GM12892 (cell line): ENCODE measurements at places on chromosomes 1 and 21.

- no peak for DNase-seq
Measured at GRCh38 chr1:184298440-184299405, 88.1 kb upstream of the C1orf21 start.

- no peak for DNase-seq
Measured at GRCh38 chr1:117679299-117679698, 73.5 kb downstream of the TENT5C start.

- no peak for DNase-seq
Measured at GRCh38 chr1:107449326-107449725, 308.5 kb downstream of the NTNG1 start.

- DNase-seq: no peak
Measured at GRCh38 chr1:63199706-63200335, 122.5 kb upstream of the FOXD3 start.

DNA sequence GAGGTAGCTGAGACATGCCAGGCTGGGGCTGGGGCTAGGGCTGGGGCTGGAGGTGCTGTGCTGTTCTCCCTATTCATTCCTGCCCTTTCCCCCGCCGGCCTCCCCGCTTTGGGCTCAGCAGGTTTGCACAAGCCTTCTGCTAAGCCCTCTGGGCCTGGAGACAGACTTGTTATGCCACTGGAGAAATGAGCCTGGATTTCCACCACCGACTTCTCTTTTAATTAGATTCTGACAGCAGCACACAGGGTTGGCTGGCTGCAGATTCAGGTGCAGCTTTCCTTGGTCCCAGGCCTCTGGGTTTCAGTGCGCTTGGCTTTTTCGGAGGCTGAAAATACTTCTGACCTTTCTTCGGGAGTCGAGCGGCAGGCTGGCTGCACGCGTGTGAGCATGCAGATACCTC lies 71.5 kb upstream of the ACTL8 start:
- DNase-seq: no peak

DNA sequence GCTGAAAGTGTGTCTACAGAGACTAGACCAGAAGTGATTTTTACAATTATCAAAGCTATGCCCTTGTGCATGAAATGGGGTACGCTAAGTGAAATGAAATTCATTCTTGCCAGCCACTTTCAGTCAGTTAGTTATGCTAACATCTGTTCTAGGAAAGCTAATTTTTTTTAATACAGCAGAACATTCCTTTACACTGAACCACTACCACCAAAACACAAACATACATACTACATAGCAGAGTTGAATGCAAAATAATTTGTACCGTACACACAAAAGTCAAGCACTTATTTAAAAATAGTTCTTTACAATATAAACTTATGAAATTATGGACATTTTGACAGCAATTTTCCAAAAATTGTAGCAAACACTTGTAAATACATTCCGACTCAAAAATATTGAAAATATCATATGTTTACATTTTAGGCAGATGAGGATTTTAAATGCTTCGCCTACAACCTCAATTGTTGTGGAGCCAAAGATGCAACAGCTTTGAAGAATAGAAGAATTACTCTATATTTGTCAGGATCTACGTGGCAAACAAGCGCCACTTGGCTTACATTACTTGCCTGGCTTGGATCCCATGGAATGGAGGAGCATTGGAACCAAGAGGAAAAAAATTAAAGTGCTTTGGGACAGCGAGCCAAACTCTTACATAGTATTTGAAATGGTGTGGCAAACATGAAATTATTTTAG lies 30.6 kb downstream of the WLS start:
- no peak for DNase-seq

- no peak for DNase-seq
Measured at GRCh38 chr1:156676820-156677615, at the start of gene NES. Gene NES (minus strand): TSS chr1:156677407. CDS start chr1:156677264, 143 bp downstream.

GRCh38 chr1:18641005-18641941 lies 10.6 kb downstream of the PAX7 start:
- no peak for DNase-seq

DNA sequence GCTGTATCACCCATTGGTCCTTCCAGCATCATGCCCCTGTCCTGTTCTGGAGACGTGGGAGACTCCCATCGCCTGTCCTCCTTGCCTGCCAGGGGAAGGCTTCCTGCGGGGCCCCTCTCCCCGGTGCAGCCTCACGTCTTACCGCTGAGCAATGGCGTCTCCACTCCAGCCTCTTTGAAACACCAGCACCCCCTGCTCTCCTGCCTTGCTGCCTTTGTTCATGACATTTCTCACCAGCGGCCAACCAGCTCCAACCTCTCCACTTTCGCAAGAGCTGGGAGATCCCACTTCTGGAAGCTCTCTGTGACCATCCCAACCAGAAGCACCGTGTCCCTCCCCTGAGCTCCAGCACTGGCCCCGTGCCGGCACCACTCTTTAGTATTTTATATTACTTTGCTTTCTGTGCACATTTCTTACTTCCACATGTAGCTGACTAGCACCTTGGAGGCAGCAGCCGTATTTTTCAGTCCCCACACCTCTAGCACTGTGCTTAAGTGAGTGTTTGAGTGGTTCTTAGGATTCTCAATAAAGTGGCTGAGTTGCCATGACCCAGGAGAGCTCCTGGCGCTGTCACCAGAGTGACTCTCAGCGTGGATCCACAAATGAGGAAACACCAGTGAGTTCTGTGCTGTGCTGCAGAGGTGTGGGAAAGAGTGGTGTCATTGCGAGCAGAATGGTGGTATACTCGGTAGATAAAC lies 83.5 kb downstream of the ATP5PO start:
- no peak for DNase-seq

DNA sequence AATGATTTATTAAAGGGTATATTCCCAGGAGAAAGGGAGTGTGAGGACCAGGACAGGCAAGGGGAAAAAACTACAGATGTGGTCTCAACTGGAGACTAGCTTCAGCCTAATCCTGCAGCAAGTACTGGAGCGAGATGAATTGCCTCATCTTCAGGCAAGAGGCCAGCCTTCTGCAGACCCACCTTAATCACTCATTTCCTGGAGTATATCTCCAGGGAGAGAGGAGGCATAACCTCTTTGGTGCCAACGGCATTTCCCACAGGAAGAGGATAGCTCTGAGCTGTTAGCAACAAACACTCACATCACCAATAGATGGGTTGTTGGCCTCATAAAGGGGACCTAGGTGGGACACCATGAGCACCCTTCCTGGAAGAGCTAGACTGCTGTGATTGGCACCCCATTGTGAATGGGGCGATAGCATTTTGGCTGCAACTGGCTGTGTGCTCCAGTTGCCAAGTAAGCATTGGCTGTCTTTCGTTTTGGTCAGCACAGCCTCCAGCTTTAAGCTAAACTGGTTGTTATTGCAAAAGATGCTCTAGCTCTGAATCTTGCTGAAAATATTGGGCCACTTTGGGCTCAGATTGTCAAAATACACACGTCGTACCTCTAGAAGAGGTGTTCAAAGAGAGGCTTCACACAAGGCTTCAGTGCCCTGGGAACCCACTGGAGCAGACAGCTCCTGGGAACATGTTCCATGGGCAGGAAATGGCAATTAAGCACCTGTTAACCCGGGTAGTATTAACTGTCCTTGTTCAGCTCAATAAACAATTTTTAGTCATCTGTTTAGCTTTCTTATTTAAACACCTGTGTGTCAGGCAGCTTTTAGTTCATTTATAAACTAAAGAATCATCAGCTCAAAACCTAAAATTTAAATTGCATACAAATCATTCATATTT lies 314.8 kb upstream of the C1orf87 start:
- no peak for DNase-seq

DNA sequence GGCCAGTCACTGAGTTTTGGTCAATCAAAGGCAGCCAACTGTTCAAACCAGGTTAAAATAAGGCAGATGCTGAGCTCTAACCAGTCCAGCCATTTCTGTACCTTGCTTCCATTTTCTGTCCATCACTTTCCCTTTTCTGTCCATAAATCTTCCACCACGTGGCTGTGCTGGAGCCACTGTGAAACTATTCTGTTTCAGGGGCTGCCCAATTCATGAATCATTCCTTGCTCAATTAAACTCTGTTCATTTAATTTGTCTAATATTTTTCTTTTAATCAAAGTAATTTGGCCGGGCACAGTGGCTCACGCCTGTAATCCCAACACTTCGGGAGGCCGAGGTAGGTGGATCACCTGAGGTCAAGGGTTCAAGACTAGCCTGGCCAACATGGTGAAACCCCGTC lies 22.7 kb upstream of the LGALS8 start:
- no peak for DNase-seq

GRCh38 chr1:215004121-215004827 lies 78.3 kb upstream of the KCNK2 start:
- DNase-seq: no peak

DNA sequence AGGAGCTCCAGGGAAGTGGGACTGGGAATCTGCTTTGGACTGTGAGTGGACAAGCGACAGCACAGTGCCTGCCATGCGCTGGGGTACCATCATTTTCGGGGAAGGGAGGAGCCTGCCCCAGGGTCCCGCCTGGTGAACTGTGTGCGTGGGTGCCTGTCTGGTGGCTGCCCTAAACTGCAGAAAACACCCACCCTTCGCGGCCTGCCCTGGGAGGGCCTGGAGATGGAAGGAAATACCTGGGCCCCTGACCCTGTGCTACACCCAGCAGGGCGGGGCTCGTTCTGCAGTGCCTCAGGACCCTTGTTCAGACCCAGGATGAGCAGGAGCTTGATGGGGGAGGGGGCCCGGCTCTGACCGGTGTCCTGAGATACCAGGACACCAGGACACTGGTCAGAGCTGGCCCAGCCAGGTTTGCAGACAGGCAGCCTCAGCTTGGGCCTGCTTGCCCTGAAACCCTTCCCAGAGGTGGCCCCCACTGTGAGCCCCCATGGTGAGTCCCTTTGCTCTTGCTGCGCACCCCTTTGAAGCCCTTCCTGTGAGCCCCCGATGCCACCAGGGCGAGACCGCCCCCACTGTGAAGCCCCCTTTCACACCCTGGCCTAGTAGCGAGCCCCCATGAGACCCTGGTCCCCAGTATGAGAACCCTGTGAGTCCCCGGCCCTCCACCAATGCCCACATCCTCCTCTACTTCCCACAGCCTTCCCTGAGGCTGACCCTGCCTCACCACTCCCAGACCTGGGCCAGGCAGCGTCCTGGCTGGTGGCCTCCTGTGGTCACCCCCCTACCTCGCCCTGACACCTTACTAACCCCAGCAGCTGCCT lies 2.6 kb downstream of the GJC2 start:
- no peak for DNase-seq

DNA sequence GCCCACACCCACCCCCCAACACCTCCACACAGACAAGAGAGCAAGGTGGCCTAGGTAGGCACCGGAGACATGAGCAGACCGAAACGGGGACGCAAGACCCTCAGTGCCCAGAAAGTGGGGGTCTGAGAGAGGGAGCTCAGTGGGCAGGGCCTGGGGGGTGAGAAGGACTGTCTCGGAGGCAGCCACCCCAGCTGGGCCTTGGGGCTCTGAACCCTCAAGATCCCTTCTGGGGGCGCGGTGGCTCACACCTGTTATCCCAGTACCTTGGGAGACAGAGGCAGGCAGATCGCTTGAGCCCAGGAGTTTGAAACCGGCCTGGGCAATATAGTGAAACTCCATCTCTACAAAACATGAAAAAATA lies 9.1 kb upstream of the GNB1 start:
- DNase-seq: no peak

- no peak for DNase-seq
Measured at GRCh38 chr1:33074193-33074945, 6.6 kb upstream of the AZIN2 start.

DNA sequence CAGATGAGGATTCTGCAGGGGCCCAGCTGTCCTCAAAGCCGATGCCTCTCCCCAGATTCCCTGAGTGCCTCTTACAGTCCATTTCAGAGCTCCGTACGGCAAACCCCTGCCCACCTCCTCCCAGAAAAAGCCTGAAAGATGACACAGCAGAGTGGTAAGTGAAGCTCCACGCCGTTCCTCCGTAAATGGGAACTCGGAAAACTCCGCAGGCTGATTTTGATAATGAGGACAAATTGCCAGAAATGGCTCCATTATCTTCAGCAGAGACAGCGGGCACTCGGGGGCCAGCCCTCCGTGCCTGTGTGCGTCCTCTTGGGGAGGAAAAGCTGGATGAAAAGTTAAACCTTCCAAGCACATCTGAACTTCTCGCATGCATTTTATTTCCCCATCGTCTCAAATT lies 81.1 kb downstream of the NPHP4 start:
- DNase-seq: no peak

- no peak for DNase-seq
Measured at GRCh38 chr1:61404597-61405376, 320.2 kb downstream of the TM2D1 start.

GRCh38 chr1:3459940-3460671 lies 5.6 kb downstream of the ARHGEF16 start:
- no peak for DNase-seq

DNA sequence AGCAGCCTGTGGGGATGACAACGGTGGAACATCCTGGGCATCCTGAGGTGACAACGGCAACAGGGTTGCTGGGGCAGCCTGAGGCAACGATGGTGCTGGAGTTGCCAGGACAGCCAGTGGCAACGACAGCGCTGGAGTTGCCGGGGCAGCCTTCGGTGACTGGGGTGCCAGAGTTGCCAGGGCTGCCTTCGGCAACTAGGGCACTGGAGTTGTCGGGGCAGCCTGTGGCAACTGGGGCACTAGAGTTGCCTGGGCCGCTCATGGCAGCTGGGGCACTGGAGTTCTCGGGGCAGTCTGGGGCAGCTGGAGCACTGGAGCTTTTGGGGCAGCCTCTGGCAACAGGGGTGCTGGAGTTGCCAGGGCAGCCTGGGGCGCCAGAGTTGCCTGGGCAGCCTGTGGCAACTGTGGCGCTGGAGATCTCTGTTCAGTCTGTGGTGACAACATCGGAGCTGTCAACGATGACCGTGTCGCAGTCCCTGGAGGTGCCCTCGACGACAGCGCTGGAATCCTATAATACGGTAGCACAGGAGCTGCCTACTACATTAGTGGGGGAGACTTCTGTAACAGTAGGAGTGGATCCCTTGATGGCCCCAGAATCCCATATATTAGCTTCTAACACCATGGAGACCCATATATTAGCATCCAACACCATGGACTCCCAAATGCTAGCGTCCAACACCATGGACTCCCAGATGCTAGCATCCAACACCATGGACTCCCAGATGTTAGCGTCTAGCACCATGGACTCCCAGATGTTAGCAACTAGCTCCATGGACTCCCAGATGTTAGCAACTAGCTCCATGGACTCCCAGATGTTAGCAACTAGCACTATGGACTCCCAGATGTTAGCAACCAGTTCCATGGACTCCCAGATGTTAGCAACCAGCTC lies 8.2 kb downstream of the SON start:
- DNase-seq: no peak

DNA sequence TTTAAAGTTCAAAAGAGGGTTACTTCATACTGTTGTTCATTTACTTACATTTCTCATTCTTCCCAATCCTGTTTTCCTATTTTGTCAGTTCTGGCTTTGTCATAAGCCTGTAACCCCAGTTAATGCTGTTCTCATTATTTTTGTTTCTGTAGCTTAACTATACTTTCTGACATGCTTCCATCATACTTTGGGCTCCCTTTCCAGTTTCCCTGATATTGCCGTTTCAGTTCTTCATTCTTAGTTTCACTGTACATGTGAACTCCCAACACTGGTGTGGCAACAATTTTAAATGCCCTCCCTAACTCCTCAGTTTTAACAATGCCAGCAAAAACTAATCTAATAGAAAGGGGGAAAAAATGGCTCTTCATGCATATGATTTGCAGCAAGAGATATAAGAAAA lies 456.7 kb downstream of the LMO4 start:
- no peak for DNase-seq
